Stimulated activated CD8-positive, alpha-beta memory T cell treated with anti-CD3 and anti-CD28 coated beads, Interleukin-15, amount 100 ng/mL, for 4 hours (primary cell): ENCODE measurements at places on chromosomes 1 and 21.
A peak's percentile ranks its signal among the peaks of the same experiment; 100 is the strongest.

- DNase-seq, result no peak
Measured at GRCh38 chr1:233383984-233384383, 56.5 kb downstream of the MAP3K21 start.

GRCh38 chr1:165300400-165300903, 56.1 kb downstream of the LMX1A start:
- DNase-seq, result no peak

- DNase-seq, result peak; percentile 30
Measured at GRCh38 chr1:116538544-116538943, 32.3 kb downstream of the CD58 start.

DNA sequence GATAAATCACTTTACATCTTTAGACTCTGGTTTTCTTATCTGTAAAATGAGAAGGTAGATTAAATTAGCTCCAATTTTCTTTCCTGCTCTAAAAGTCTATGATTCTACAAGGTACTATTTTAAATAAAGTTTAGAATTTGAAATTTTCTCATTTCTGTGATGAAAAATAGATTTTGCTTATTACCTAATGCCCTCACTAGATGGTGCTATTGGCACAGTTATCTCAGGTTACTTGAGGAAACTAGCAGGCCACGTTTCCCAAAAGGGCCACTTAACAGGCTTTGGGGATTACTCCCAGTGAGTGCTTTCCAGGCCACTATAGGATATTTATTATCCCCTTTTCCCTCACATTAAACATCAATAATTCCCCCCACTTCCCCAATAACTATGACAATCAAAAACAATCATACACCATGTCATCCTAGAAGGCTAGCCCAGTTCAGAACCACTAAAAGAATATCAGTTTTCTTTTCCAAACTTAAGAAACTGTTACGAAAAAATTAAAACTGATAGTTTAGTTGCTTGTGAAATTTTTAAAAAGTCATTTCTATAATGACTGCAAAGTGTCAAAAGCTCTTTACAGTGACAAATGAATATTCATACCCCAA, 30.6 kb downstream of the OMA1 start:
- no peak for DNase-seq

DNA sequence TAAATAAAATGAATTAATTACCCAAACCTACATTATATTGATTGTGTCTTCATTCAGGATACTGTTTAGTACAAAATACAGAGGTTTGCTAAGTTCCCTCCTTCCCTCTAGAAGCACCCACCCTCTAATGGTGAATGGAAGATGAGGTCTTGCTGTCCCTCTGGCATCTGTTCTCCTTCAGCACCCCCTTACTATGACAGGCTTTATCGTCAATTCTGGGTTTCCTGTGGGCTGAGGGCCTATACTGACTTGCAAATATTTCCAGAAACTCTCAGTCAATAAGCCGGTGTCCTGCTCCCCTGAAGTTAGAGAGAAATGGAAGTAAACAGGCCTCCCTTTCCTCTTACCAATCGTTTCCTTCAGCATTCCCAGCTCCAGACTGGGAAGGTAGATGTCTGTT, 13.2 kb downstream of the LAX1 start:
- no peak for DNase-seq
